Brain (organoid and tissue), 16 donors: ENCODE measurements at places on chromosomes 16 and 17.

DNA sequence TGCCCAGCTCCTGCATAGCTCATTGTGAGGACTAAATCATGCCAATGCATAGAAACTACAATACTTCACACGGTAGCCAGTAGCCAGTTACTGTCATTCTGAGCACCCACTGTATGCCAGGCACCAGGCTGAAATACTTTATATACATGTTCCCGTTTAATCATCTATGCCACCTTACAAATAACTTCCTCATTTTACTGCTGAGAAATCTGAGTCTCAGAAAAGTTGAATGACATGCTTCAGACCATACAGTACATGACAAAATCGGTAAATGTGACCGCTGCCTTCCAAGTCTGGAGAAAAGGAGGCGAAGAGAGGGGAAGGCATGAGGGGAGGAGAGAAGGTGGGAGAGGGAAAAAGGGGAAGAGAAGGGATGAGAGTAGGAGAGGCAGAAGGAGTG is 9.2 kb upstream of the TLCD3B start:
- DNase-seq, result no peak

DNA sequence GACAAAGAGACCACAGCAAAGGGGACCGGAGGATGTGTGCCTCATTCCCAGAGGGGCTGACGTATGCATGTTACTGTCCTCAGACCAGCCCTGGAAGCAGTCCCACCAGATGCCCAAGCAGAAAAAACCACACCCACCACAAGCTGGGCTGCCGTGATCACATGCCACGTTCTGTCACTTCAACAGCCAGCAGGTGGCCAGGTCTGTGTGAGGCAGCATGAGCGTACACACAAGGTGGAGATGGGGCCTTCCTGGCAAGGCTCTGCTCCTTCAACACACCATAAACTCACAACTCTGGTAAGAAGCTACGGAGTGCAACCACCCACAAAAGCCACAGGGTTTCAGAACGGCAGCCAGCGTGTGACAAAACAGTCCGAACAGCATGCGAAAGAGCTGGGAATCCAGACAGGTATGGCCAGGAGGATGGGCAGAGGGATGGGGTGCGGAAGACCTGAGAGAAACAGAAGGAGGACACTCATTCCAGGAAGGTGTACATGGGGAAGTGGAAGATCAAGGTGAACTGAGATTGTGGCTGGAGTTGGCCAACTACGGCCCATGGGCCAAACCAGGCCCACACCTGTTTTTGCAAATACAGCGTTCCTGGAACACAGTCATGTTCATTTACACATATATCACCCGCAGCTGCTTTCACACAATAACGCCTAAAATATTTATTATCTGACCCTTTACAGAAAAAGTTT is 27.9 kb downstream of the MBTPS1 start:
- no peak for DNase-seq

DNA sequence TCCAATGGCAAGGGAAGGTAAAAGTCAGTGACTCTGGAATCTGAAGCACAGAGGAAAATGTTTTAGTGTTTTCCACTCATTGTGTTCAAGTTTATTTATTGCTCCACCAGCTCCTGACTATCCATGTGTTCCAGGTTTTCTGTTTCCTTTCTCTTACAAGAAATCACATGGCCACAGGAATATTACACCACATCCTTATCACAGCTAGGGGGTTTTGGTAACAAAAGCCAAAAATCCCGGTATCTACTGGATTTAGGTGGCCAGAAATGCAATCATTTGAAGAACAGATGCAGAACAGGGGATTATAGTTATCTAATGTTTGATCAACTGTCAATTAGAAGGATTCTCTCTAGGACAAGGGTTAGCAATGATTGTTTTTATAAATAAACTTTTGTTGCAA is 47.9 kb downstream of the STH start:
- no peak for DNase-seq

- no peak for DNase-seq
These were observed 47.0 kb downstream of the SMURF2 start for GRCh38 chr17:64615028-64615677.

DNA sequence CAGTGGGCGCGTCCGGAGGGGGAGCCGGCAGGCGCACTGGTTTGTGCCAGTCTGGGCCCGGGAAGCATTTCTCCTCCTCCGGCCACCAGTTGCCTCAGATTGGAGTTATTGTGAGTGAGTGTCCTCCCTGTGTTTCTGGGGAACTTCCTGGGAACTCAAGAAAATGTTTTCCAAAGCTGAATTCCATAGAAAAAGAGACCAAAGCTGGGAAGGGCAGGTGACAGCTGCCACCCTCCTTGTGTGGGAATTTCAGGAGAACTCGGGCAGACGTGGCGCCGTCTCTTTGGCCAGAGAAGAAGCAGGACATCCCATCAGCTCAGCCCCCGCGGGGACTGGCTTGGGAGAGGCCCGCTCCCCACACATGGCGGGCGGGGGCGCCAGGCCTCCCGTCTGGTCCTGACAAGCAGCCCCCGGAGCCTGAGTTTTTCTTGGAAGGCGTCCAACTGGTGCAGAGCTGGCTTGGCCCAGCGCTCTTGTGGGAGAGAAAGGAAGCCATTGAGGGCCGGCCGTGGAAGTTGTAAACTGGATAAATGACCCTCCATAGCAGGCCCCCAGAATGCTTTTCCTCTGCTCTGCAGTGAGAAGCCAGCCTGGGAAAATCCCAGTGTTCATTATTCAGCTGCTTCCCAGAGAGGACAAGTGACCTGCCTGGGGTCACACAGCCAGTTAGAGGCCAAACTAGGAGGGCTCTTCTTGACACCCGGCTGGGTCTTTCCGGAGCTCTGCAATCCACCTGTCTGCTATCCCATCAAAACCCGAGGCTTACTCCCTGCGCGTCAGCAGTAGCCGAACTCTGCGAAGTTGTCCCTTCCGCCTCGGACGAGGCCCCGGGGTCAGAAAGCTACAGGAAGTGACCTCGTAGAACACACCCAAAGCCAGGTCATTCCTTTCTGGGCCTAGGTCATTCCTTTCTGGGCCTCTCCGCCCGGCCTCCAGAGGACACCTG is 39.2 kb upstream of the GSE1 start:
- DNase-seq, result peak; percentile 77

- no peak for DNase-seq
These were observed 9.0 kb downstream of the TMEM92 start for GRCh38 chr17:50283246-50283645.

DNA sequence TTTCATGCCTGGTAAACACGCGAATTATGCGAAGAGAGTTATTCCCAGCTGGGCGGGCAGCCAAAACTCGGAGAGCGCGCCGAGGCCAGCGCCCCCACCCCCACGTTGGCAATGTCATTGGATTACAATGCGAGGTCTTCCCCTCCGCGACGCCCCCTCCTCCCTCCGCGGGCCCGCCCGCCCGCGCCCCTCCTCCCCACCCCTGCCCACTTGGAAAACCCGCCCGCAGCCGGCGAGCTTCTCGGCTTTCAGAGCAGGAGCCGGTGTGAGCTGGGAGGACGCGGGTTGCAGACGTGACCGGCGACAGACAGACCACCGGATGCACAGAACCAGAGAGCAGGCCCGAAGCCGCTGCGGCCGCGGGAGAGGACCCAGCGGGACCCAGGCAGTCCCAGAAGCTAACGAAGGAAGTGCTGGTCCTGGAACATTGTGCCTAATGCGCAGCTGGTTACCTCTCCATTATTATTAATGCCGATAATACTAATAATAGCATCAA is 4.0 kb downstream of the NOG start:
- DNase-seq, result peak; percentile 84

- no peak for DNase-seq
These were observed 263.6 kb downstream of the SHISA9 start for GRCh38 chr16:13165024-13165423.

DNA sequence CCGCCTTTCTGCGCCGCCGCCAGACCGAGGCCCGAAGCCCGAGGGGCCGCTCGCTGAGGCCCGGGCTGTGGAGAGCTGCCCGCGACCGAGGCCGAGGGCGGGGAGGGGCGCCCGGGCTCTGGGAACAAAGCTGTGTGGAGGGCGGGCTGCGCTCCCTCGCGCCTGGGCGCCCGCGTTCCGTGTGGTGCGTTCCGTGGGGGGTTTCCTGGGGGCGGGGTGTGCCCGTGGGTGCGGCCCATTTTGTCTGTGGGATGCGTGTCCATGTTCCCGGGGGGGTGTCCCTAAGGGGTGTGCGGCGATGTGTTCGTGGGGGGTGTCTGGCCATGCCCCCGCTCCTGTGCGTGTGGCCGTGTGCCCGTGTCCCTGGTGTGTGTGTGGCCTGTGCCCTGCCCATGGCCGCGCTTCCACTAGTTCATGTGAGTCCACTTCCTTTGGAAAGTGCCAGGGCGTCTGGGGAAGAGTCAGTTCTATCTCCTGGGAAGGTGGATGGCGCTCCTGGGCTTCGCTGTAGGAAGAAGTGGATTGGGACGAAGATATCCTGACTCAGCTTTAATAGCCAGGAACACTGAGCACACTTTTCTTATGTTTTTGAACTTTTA is 520 bp downstream of the JPT2 start:
- peak; percentile 22 for DNase-seq

DNA sequence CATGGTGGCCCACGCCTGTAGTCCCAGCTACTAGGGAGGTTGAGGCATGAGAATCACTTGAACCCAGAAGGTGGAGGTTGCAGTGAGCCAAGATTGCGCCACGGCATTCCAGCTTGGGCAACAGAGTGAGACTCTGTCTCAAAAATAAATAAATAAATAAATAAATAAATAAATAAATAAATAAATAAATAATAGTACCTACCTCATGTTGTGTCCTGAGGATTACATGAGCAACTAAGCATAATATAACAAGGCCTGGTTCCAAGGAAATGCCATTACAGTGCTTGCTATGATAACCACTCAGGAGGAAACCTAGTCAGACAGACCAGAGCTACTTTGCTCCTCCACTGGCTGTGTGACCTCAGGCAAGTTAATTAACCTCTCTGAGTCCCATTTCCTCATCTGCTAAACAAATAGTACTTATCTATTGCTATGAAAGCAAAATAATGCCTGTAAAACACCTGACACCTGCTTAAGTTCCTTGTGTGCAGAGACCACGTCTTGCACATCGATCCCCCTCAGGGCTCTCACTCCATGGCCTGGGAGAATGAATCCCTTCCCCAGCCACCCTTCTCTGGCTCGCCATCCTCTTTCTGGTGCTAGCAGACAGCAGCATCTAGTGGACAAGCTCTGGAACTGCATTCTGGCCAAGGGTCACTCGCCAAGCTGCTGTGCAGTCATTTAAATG is 7.5 kb downstream of the EPOP start:
- peak; percentile 79 for DNase-seq

GRCh38 chr16:51937771-51938170 is 609.2 kb downstream of the TOX3 start:
- DNase-seq, result no peak

DNA sequence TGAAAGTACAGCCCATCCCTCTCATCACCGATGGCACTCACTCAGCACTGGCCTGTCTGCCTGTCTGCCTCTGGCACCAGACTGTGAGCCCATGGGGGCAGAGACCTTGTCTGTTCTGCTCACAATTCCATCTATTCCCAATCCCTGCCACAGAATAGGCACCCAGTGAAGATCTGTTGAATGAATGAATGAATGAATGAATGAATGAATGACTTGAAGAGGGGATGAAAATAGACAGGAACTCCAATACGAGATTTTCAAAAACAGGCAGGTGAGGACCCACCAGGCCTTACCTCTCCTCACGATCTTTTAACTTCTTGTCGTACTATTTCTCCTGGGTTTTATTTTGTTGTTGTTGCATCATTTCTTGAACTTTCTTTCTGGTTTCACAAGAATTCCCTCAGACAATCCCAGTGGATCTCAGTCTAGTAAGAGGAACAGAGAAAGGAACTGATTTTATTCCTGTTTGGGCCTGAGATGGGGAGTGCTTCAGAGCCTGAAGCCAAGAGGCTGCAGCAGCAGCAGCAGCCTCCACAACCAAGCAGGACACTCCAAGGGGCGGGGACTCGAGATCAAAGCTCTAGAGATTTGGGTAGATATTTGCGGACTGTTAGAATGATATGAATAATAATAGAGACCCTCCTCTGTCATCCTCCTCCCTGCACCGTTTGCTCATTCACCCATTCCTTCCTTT is 17.7 kb downstream of the KRT9 start:
- DNase-seq, result no peak

DNA sequence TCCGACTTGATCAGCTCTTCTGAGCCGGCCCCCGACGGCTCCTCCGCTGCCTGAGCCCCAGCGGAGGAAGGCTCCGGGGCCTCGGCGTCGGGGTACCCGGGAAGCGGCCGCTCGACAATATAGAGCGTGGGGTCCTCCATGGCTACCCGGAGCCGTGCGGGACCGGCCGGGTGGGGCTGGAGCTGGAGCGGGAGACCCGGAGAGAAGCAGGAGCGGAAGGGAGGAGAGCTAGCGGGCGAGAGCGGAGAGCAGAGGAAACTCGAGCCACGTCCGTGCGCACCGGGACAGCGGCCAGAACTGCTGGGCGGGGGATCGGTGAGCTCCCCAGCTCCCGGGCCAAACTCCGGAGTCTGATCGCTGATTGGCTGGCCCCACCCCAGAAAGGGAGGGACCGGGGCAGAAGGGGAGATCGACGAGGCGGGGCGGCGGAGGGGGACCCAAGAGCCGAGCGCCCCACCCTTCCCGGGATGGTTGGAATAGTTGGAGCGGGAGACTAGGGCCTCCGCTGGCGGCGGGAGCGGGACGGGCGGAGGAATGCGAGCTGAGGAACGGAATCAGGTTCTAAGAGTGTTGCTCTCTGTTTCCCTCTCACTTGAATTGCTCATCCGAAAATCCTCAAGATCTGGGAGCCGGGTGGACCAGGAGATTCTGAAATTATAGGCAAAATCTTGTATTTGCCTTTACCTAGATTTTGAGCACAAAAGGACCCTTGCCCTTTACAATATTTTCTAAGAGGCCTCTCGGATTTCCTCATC is at the start of gene CAVIN1:
Gene CAVIN1 (minus strand): TSS at position 299 of the 755 bp plus-strand sequence. CDS start 159 bp downstream, at position 140.
- peak; percentile 73 for DNase-seq

DNA sequence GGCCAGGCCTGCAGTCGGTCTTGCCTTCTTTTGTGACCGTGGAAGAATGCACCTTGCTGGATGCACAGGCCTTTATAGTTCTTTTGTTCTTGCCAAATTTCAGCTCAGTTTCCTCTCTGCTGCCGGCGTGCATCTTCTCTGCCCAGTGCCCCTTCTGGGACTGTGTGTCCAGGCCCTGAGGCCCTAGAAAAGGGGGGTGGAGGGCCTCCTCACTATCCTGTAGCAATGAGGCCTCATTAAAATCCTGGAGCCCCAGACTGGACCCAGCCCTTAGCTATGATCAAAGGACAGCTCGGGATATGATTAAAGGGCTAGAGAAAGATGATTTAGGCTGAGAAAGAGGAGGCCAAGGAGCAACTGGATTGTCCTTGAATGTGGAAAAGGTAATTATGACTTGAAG is 229.8 kb downstream of the SEC14L1 start:
- DNase-seq, result no peak

DNA sequence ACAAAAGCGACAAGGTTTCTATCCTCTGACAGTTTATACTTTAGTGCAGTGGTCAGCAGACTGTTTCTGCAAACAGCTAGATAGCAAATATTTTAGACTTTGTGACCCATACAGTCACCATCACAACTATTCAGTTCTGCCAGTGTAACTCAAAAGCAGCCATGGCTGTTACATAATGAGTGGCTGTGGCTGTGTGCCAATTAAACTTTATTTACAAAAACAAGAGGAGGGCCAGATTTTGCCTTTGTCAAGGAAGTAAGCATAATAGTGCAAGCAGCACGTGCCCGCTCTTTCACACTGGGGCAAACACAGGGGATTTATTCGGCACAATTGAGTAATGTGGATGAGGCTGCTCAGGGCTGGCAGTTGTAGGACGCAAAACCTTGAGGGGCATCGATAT is 551.5 kb downstream of the MAF start:
- DNase-seq, result no peak

- no peak for DNase-seq
These were observed 9.9 kb downstream of the PCTP start for GRCh38 chr17:55760643-55761355.
